Activated CD4-positive, alpha-beta memory T cell treated with anti-CD3 and anti-CD28 coated beads, Interleukin-2, amount 10 ng/mL, durations not matched to agents 7 days and 5 days (primary cell): ENCODE measurements at places on chromosomes 1 and 21. TPM values are rescaled to one million over a fixed set of nuclear protein-coding genes. Genes with fewer than 3 reads are reported as not detected.

ZFP69B gene
- 5.4 TPM for total RNA-seq

HMGCS2 gene
- not detected for total RNA-seq

PLPP3 gene
- total RNA-seq, result not detected

CHIT1 gene
- total RNA-seq, result 0.15 TPM

PRPF38A gene
- 84.1 TPM for total RNA-seq

TMCC2 gene
- total RNA-seq, result 1.8 TPM

MAP3K7CL gene
- total RNA-seq, result 6.7 TPM

ENTREP3 gene
- total RNA-seq, result 26.3 TPM

UBXN11 gene
- total RNA-seq, result 49.9 TPM

LGR6 gene
- total RNA-seq, result not detected

ALPL gene
- not detected for total RNA-seq

TAS1R1 gene
- total RNA-seq, result not detected

LRRC8B gene
- 21.3 TPM for total RNA-seq

PTPRU gene
- total RNA-seq, result 0.13 TPM

LIN28A gene
- total RNA-seq, result not detected

ANGEL2 gene
- total RNA-seq, result 46.2 TPM

NBPF8 gene
- 52.4 TPM for total RNA-seq

NUP210L gene
- total RNA-seq, result 0.05 TPM

TMEM54 gene
- total RNA-seq, result not detected

OR2T33 gene
- not detected for total RNA-seq

ARHGEF19 gene
- total RNA-seq, result 6.9 TPM

PDE9A gene
- total RNA-seq, result 14.3 TPM

FMO1 gene
- not detected for total RNA-seq

C1QTNF12 gene
- 2.0 TPM for total RNA-seq

TNFRSF18 gene
- 115 TPM for total RNA-seq

LCE2C gene
- not detected for total RNA-seq

ATP8B2 gene
- 149 TPM for total RNA-seq

SLC9C2 gene
- not detected for total RNA-seq

KCNA3 gene
- 84.9 TPM for total RNA-seq

TMCO4 gene
- 16.9 TPM for total RNA-seq

BACH1 gene
- 21.6 TPM for total RNA-seq

CCDC190 gene
- not detected for total RNA-seq

XKR8 gene
- total RNA-seq, result 7.9 TPM

CAPN8 gene
- total RNA-seq, result 0.13 TPM
